ENCODE measurements at places on chromosomes 3 and 15.
A peak's percentile ranks its signal among the peaks of the same experiment; 100 is the strongest.

GRCh38 chr3:58596834-58597518 lies 19.8 kb upstream of the FAM107A start:
- no peak for DNase-seq

- no peak for DNase-seq
These were observed 112.7 kb downstream of the APBA2 start for GRCh38 chr15:28998511-28998910.

GRCh38 chr3:156421534-156421933 lies 133.4 kb downstream of the SSR3 start:
- no peak for DNase-seq

DNA sequence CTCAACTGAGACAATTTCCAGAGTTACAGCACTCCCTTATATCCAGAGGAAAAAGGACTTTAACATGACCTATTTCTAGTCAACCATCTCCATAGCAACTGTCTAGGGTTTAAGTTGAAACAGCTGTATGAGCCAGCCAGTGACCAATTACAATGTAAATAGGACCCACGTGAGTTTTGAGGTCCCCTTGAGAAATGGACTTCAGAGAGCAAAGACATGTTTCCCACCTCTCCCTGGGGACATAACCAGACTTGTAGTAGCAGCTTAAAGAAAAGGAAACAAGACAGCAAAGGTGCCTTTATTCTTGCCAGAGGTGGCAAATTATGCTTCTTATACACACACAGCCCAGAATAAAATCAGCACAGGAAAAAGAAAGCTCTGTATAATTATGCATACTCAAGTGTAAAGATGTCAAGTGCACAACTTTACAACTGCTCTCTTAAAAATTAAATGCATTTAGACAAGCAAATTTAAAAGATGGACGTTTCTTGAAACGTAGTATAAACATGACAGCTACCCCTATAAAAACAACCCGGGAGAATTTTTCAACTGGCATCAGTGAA lies 40.2 kb downstream of the SUMF1 start:
- peak; percentile 24 for DNase-seq

- DNase-seq, result no peak
These were observed 39.6 kb downstream of the KLF13 start for GRCh38 chr15:31366169-31366734.
